ENCODE measurements at places on chromosomes 16 and 17.

DNA sequence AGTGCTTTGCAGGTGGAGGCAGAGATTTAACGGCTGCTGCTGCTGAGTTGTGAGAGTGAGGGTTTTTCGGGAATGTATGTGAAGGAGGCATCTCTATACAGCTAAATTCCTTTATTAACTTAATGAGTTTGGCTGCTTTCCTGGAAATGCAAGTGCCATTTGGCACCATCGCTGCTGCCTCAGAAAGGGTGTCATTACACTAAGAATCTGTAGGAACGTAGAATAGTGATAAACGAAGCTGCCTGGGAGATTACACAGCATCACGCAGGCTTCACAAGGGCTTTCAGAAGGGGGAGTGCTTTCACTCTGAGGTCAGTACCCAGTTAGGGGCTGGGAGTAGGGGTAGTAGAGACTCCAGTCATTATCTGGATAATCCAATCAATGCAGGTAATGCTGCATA is 14.1 kb upstream of the NLRP1 start:
- no peak for DNase-seq

GRCh38 chr16:74627506-74628220 is 20.7 kb upstream of the GLG1 start:
- no peak for DNase-seq

DNA sequence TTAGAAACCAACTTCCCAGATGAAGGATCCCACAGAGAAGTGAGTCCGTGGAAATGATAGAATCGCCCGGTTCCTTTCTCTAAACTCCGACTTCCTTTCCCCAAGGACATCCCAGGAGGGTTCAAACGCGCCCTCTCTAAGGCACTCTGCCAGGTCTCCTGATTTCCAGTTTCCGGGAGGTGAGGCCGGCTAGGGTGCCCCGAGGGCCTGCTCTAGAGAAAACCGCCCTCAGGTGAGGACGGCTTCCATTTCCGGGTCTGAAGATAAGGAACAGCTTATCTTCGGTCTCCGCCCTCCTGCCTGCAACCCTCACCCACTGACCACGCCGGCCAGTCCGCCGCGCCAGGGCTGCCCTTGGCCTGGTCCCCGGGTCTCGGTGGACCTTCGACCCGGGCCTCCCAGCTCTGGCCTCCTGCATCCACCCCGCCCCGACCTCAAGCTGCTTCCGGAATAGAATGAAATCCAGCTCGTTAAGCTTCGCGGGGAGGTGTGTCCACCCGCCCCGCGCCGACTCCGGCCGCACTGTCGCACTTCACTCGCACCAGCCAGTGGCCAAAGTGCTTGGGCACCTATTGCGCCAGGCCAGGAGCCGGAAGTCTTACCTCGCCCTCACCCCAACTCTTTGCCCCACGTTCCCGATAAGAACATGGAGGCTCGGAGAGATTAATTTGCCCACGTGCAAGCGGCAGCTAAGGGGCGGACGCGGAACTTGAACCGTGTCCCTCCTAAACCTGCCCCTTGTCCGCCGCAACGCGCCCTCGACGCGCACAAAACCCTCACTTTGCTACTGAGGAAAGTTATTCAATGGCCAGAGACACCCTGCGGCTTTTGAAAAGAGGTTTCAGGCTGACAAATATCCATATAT is 836 bp upstream of the MMP15 start:
- DNase-seq: no peak

- DNase-seq: peak; percentile 58
Measured at GRCh38 chr17:49210158-49211029, at the start of the genes ABI3 and GNGT2. Gene ABI3 (plus strand): TSS chr17:49210707. CDS start chr17:49210725, 18 bp downstream. Gene GNGT2 (minus strand): TSS chr17:49210574. CDS start chr17:49207422, 3,152 bp downstream.

DNA sequence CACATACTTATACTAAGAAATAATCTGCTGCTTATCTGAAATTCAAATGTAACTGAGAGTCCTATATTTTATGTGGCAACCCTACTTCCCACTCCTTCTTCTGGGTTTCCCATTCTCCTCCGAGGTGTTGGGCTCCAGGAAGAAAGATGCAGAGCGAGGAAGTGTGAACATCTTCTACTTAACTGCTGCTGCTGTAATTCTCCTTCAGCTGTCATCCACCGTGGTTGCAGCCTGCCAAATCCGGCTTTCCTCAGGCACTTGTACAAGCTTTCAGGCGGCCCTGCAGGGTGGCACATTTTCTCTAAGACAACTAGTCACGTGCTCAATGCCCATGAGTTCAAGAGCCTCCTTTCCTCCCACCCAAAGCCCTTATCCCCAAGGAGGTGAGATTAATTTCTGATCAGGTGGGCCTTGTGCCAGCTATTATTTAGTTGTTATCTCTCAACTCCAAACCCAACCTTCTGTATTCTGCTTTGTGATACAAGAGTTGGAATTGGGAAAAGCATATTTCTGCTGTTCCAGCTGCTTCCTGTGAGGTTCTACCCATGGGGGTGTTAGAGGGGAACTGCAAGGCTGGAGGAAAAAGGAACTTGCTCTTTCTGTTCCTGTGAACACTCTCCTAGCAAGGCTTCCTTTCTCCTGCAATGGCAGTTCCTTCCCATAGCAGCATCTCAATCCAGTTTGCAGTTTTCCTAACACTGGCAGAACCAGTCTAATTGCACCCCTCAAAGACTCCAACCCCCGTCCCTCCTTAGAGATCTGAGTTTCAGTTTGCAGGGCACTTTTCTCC is 67.6 kb upstream of the RBBP6 start:
- DNase-seq: no peak

DNA sequence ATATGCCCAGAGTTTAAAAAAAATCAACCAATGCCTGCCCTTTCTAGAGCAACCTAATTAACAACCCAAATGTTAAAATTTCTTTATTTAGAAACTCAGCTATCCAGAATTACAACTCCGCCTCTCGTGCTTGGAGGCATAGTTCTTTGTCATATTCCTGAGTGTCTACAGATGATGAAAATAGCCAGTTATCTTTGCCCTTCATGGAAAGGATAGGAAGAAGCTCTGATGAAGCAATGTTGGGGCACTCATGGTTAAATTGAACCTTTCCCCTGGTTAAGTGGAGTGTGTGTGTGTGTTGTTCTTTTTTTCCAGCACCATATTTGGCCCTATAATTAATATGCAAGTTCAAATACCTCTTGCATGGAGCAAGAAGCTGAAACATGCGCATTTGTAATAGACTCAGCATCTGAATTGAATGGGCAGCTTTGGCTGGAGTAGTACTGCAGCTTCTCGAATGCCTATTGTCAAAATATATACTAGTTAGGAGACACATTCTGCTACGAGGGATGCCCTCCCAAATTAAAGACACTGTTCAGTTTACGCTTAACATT is 506.2 kb downstream of the WWOX start:
- no peak for DNase-seq

GRCh38 chr17:60947100-60947499 is 269.4 kb downstream of the BCAS3 start:
- no peak for DNase-seq

- no peak for DNase-seq
Measured at GRCh38 chr16:12917653-12918052, 16.3 kb downstream of the SHISA9 start.

DNA sequence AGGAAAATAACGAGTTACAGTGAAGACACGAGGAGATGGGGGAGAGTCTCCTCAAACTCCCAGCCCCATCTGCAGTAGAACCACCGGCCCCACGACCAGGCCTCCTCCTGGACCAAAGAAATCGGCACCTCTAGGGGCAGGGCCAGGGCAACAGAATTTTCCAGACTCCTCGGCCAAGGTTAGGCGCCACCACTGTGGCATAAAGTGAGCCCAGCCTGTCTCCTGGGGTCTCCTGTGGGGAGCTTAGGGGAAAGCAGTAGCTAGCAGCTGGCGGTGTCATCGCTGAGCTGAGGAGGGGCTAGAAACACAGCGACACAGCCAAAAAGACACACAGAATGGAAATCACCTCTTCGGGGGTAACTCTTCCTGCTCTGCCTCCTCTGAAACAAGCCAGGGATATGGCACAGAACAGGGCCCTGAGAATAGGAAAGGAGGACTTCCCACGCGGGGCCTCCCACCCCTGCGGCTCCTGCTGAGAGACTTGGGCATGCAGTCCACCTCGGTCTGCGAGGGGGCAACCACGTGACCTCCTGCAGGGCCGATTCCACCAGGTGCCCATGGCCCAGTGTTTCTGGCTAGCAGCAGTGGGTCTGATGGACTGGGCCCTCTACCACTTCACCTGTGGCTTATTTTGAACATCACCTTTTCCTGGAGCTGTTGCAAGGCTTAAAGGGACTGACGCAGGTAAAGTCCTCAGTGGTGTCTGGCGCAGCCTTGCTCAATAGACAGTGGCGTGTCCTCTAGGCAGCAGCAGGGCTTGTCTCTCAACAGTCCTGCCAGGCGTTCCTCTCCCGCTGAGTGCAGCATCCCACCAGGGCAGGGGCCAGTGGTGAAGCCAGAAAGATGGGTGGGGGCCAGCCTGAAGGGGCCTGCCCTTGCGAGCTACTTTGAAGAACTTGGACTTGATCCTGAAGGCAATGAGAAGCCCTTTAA is 6.7 kb upstream of the GINS2 start:
- DNase-seq: no peak

GRCh38 chr16:50178491-50178941 is 25.4 kb downstream of the TENT4B start:
- DNase-seq: no peak

- DNase-seq: no peak
Measured at GRCh38 chr16:25151996-25152395, 40.5 kb downstream of the LCMT1 start.

DNA sequence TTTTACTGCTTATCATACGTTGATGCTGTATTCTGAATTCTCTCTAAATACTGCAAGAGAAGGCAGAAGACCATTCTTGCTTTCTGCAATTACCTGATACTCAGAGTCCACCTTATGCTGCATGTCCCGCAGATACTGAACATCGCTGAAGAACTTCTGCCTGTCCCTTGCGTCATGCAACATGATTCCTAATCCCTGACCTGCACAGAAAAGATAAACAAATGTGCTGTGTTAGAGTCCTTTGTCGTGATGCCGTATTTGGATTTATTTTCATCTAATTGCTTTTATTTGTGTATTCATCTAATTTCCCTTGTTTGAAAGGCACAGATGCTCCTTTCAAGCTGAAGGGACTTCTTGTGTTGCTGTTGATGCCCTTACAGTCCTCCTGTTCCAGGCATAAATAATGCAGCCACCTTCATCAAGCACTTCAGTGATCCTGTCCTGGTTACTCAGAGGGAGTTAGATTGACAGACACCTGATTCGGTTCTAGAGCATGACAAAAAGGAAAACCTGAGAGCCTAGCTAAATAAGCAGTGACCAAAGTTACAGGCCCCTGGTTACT is 6.5 kb downstream of the MARCHF10 start:
- no peak for DNase-seq

- peak; percentile 56 for DNase-seq
Measured at GRCh38 chr17:4949321-4950074, 1.2 kb upstream of the PFN1 start.

GRCh38 chr17:5562661-5563360 is 21.5 kb downstream of the NLRP1 start:
- DNase-seq: no peak

DNA sequence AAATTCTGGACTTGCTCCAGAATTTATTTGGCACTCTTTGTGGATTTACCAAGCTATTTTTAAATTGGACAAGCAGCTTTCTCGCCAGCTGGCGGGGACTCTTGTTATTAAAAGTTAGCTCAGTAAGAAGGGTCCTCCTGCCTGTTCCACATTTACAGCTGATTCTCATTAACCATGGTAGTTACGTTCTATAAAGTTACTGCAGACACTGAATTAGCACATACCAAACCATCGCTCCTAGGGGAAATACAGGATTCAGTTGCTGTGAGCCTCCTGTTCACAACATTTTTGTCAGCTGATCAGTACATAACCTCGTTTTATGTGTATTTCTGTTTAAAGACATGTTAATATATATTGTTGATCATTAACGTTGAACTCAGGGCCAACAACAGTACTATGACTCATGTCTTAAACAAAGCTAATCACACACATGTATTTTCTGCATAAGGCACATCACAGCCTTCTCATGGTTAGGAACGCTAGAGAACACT is 4.2 kb downstream of the LDAF1 start:
- no peak for DNase-seq

GRCh38 chr16:87878704-87879103 is 9.4 kb upstream of the SLC7A5 start:
- no peak for DNase-seq

GRCh38 chr16:88461331-88462269 is 8.5 kb downstream of the ZFPM1 start:
- DNase-seq: peak; percentile 84

DNA sequence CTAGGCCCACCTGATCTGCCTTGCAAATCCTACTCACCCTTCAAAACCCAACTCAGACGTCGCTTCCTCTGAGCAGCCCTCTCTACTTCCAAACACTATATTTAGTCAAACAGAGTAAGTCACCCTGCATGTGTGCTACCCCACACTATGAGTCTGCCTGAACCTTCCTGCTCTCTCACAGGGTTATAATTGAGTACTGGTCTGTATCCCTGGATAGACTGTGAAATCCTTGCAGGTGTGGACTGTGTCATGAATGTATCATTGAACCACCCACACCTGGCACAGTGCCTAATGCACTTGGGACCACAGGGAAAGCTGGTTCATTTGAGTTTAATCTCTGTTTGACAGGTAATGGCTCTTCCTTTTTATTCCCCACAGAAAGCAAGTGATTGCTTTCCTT is 3.4 kb downstream of the FBXO39 start:
- no peak for DNase-seq

GRCh38 chr16:66220702-66221101 is 145.8 kb upstream of the CDH5 start:
- DNase-seq: no peak

DNA sequence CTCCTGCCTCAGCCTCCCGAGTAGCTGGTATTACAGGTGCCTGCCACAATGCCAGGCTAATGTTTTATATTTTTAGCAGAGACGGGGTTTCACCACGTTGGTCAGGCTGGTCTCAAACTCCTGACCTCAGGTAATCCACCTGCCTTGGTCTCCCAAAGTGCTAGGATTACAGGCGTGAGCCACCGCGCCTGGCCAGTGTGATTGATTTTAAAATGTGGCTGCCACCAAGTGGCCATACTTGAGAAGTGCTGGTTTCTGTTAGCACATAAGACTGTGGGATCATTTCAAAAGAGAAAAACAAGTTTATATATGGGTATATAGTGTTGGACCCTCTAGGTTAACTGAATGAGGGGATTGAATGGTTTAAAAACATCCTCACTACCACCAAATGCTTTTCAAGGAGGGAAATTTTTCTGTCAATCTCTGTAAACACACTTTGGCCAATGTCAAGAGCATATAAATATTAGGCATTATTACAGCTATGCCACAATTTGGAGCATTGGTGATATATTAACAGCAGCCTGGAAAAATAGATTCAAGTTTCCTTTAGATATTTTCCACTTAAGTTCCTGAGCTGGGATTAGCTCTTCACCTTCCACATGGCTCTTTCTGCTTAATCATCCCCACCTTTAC is 13.5 kb upstream of the DHRS13 start:
- DNase-seq: peak; percentile 45

DNA sequence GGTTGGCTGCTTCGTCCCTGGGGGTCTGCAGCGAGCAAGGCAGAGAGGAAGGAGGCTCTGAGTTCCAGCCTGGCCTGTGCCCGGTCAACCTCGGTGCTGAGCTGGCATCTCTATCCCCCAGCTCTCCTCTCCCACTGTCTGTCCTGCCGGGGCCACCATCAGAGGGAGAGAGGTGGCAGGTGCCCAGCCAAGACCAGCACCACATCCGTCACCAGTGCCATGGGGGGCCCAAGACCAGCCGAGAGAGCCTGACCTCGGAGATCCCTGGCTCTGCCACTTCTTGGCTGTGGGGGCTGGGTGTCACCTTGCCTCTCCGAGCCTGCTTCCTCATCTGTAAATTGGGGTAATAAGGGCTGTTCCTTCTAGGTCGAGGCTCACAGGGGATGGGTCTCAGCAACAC is 560 bp upstream of the P2RX1 start:
- no peak for DNase-seq
